ENCODE measurements at places on chromosomes 2 and 18.
A peak's percentile ranks its signal among the peaks of the same experiment; 100 is the strongest.

- DNase-seq, result no peak
Measured at GRCh38 chr2:148110184-148110583, 89.3 kb downstream of the MBD5 start.

DNA sequence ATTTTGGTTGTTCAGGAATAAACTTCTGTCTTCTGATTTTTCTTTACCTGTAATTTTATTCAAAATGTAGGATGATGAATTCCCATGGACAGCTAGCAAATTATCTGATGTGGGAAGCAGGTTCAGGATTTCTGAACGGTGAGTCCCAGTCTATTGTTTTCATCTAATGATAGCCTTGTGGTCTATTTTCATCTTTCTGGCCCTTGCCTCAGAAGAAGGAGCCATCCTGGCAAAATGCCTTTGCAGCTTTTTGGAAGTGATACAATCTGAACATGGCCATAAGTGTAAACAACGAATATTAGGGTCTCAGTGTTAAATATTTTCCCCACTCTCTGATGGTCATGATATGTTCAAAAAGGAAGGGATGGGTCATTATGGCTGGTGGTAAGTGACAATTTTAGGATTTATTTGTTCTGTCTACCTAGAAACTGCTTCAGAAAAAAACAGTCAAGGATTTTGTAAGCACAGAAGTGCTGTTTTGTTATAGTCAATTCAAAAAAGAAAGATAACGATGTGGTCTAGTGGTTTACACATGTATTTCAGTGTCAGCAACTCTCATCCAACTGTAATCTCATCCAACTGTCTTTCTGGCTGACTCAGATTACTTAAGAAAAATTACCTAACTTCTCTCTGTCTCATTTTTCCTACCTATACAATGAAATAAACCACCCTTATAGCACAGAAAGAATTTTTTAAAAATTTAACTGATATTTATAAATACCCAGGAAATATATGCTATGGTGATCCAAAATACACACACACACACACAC is 272.6 kb upstream of the ERBB4 start:
- DNase-seq, result no peak

- DNase-seq, result no peak
Measured at GRCh38 chr2:140136861-140137260, 1356.7 kb upstream of the NXPH2 start.

DNA sequence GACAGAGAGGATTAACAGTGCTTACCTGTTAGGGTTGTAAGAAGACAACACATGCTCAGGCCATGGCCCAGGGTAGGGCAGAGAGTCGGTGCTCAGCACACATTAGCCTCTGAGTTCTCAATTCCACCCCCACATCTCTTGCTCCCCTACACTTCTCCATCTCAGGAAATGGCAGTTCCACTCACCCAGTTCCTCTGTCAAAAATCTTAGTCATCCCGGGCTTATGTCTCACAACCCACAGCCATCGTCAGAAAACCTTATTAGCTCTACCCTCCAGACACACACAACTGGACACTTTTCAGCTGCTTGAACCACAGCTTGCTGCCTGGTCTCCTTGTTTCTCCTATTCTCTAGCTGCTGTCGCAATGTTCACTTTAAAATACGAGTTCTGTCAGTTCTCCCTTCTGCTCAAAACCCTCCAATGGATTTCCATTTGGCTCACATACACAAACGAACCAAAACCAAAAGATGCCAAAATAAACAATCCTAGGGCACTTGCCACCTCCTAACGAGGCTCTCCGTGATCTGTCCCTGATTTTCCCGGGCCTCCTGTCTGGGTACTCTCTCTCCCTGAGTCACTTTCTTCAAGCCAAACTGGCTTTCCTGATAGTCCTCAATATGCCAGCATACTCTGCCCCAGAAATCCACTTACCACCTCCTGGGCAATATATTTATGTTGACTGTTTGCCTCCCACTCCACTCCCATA is 89.7 kb downstream of the KCTD1 start:
- no peak for DNase-seq

DNA sequence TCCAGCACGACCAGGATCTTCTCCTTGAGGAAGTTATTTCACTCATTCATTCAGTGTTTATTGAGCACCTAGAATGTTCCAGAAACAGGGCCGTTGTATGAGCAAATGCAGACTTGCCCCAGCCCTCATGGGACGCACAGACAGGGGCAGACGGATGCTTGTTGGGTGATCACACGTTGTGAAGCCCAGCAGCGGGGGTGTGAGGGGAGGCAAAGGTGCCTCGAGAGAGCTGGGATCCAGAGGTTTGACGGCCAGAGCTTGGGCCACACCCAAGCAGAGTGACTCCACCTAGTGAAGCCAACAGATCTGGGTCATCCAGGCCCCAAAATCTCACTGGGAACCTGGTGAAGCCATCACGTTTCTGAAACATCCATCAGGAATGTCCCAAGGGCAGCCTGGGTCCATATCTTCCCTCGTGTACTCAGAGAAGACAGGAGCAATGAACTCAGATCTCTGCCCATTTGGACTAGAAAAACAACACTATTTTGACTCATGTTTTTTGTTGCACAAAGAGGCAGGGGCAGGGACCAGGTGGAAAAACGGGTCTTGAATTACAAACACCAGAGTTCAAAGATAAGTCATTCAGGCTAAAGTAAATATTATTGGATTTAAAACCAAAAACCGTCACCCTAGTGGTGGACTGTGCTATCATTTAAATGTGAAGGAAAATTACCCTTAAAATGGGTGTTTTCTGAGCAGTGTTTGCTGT is 54.9 kb upstream of the RBM44 start:
- no peak for DNase-seq

- no peak for DNase-seq
Measured at GRCh38 chr2:131046028-131046917, 47.0 kb downstream of the FAM168B start.

DNA sequence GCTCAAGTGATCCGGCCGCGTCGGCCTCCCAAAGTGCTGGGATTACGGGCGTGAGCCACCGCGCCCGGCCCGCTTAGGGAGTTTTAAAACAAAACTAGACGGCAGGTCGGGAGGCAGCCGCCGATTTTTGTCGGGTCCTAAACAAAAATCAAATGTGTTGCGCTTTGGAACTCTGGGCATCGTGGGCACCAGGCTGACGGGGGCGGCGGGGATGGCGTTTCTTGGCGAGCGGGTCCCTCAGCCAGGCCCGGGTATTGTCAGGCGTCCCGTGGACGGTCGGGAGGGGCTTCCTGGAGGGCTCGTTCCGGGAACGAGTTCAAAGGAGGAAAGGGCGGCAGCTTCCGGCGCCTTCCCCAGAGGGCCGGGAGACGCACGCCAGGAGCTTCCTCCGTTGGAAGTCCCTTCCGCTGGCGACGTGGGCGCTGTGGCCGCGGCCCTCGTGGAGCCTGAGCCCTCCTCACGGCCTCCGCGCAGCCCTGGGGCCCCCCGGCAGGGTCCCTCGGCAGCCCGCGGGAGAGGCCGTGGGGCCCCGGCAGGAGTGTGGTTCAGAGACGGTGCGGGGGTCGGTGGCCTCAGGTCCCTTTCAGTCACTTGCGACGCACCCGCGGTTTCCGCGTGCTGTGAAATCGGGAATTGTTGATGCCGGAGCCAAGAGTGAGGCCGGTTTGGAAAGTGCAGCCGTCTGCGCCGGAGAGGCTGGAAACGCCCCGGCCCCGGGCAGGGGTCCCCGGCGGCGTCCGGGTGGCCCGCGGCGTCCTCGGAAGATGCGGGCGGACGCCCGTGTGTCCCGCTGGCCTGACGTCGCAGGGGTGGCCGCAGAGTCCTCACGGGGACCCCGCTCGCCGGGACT is 59.3 kb downstream of the EMILIN2 start:
- DNase-seq, result no peak

DNA sequence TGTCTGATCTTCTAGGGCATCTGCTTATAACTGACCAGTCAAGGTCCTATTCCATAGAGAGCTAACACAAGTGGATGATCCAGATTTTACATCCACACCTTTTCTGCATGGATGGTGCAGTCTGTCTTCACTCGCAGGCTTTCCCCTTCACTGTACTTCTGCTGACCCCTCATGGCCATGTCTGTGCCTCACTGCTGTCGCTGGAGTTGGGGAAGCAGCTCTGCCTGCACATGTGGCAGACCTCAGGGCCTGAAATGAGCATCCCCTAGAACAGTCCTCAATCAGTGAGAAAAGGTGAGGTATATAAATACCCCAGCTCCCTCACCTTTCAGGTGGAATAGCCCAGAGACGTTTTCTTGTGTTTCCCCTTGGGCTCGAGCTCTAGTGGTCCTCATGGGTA is 233.8 kb downstream of the ANKRD36B start:
- DNase-seq, result no peak

GRCh38 chr18:58632552-58632951 is 3.7 kb upstream of the ALPK2 start:
- DNase-seq, result no peak

DNA sequence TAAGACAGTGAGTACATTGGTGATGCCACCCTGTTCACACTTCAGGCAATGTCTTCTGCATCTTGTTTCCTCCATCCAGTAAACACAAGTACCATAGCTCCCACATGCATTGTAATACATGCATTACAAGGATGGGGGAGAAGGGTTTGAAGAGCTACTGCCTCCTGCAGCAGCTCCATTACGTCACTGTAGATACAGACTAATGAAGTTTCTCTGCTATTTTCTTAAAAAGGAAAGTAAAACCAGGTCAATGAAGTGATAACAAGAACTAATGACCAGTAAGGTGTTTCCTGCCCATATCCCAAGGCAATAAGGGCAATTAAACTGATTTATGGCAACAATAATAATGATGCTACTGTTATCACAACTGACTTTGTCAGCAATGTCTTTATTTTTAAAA is 18.2 kb upstream of the BBS5 start:
- DNase-seq, result no peak

GRCh38 chr2:98715812-98716451 is 15.0 kb downstream of the MGAT4A start:
- DNase-seq, result no peak

- DNase-seq, result no peak
Measured at GRCh38 chr2:86790676-86791572, at the start of gene CD8A. Gene CD8A (minus strand): TSS chr2:86790913. CDS start chr2:86790825, 88 bp downstream.

- DNase-seq, result no peak
Measured at GRCh38 chr2:161172901-161173540, 12.8 kb downstream of the TANK start.

- no peak for DNase-seq
Measured at GRCh38 chr18:24928301-24928878, 423.6 kb downstream of the ZNF521 start.

DNA sequence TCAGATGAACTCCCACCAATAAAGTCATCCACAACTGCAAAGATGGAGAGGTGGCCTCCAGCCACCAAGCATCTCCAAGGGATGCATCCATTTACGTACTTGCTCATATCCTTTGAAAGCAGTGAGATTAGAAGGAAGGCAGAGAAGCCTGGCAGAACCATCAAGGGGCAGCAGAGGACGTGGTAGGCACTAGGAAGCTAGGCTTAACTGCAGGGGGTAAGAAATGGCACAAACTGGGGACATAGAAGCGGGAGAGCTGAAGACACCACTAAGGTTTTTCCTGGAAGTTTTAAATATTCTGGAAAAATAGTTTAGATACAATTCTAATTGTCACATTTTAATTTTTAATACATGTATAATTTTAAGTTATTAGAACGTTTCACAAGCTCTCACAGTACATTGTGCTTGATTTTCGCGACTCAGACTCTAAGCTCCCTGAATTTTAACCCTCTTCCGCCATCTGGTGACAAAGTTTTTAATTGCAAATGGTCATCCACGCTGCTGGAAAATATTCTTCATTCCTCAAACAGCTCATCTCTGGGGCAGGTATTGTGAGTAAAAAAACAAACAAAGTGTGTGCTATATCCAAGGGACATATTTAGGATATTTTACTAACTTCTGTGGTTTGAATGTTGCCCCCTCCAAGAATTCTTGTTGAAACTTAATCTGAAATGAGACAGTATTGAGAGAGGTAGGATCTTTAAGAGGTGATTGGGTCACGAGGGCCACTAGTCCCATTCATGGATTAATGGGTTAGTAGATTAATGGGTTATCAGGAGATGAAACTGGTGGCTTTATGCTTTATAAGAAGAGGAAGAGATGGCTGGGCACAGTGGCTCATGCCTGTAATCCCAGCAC is 1.6 kb upstream of the PSTPIP2 start:
- peak; percentile 29 for DNase-seq

GRCh38 chr2:144948205-144948855 is 428.4 kb upstream of the ZEB2 start:
- DNase-seq, result no peak

DNA sequence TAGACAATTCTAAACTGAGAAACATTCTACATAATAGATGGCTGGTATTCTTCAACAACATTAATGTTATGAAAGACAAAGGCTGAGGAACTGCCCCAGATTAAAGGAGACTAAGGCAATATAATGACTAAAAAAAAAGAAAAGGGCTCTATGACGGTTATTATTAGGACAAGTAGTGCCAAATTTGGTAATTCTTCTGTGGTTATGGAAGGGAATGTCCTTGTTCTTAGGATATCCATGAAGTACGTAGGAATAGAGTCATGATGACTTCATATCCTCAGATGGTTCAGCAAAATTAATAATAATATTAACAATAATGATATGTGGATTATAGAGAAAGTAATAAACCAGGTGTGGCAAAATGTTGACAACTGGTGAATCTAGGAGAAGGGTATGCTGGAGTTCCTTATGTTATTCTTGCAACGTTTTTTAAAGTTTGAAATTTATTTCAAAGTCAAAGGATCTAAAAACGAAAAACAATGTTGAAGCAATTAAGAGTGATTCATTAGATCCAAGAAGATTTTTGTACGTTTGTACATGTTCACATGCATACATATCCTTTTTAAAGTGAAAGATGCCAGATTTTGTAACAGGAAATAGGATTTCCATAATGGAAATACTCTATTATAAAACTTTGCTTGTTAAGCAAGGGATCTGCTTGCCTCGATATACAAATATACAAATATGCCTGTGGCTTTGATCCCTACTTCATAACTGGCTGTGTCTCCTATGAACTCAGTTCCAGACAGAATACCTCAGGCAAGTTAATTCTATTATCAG is 27.7 kb upstream of the STRN start:
- DNase-seq, result no peak

- no peak for DNase-seq
Measured at GRCh38 chr2:23835423-23835822, 91.5 kb downstream of the ATAD2B start.

DNA sequence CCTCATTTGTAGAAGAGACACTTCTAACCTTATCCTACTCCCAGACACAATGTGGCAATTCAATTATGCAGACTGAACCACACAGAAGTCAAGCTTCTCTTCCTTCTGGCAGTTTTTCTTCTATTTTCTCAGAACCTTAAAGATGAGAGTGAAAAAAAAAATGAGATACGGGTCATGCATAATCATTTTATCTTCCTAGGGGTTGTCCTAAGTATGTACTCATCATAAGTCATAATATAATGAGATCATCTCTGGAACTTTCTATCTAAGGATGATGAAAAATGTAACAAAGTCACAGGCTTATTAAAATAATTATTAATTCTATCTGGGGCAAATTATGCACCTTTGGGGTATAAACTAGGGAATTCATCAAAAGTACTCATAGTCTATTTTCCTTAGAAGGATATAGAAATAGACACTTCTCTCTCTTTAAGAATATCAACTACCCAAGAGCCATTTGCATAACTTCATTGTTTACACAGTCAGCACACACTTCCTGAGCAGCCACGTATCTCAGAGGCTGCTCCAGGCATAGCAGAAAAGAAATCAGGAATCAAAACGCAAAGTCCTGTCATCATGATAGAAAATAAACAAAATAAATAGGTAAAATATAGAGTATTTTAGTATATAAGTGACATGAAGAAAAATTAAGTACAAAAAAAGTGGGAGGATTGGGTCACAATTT is 345.9 kb upstream of the SPHKAP start:
- no peak for DNase-seq

- DNase-seq, result no peak
Measured at GRCh38 chr18:13558124-13558523, 168.2 kb downstream of the FAM210A start.

GRCh38 chr18:49052891-49053644 is 102.3 kb upstream of the SMAD7 start:
- peak; percentile 2 for DNase-seq

GRCh38 chr2:28326469-28326805 is 66.2 kb upstream of the FOSL2 start:
- no peak for DNase-seq
